ENCODE measurements at places on chromosomes 3 and 15. TPM values are rescaled to one million over a fixed set of nuclear protein-coding genes. Genes with fewer than 3 reads are reported as not detected.

The PLA2G4D gene
- total RNA-seq = 0.17 TPM

GRCh38 chr15:92520914-92521623 lies 127.4 kb downstream of the ST8SIA2 start:
- H3K4me3 ChIP-seq = no peak overlapping the region
- no peaks in the 10 kb centered on the region for H3K36me3 ChIP-seq
- DNase-seq = no peak
- H3K4me1 ChIP-seq = no peaks in the 10 kb centered on the region
- H3K27me3 ChIP-seq = peaks cover 3% of the 10 kb centered on the region
- H3K27ac ChIP-seq = no peak overlapping the region

- DNase-seq = no peak
- H3K27ac ChIP-seq = no peak overlapping the region
- H3K4me3 ChIP-seq = no peak overlapping the region
- H3K27me3 ChIP-seq = no peaks in the 10 kb centered on the region
- no peaks in the 10 kb centered on the region for H3K36me3 ChIP-seq
- H3K4me1 ChIP-seq = peaks cover 2% of the 10 kb centered on the region
These were observed 29.4 kb upstream of the HEG1 start for GRCh38 chr3:125085166-125085565.

The TRH gene
- not detected for total RNA-seq

- no peak overlapping the region for H3K4me3 ChIP-seq
- no peaks in the 10 kb centered on the region for H3K36me3 ChIP-seq
- no peak for DNase-seq
- no peak overlapping the region for H3K27ac ChIP-seq
- no peaks in the 10 kb centered on the region for H3K4me1 ChIP-seq
- peaks cover 7% of the 10 kb centered on the region for H3K27me3 ChIP-seq
These were observed 518.0 kb upstream of the PPP2R3A start for GRCh38 chr3:135447483-135447882.

GRCh38 chr15:66251790-66252684 lies 1.5 kb downstream of the MEGF11 start:
- H3K4me1 ChIP-seq = no peaks in the 10 kb centered on the region
- no peaks in the 10 kb centered on the region for H3K36me3 ChIP-seq
- DNase-seq = peak; percentile 53
- H3K4me3 ChIP-seq = peak overlapping the region; percentile 73

DNA sequence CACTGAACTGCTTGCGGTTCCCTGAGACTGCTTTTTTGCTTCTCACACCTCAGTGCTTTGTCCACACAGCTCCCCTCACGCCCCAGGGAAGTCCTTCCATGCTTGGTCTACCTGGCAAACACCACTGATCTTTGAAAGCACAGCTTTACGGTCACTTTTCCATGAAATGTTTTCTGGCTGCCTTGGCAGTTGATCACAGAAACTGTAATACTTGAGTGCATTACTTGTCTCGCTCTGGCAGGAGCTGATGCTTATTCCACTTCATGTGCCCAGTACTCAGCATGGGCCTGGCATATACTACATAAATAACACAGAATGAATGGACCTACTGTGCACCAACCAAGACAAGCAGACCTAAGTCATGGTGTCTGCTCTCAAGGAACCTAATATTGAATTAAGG lies 121.1 kb downstream of the MEX3B start:
- H3K36me3 ChIP-seq = no peaks in the 10 kb centered on the region
- no peak overlapping the region for H3K27ac ChIP-seq
- DNase-seq = no peak
- H3K4me3 ChIP-seq = no peak overlapping the region

The KATNBL1 gene
- total RNA-seq = 57.6 TPM

GRCh38 chr3:62873761-62874710 lies 1.2 kb downstream of the CADPS start:
- no peaks in the 10 kb centered on the region for H3K36me3 ChIP-seq
- no peak for DNase-seq
- 0 out of 2 replicates have a peak, but pooled peaks cover 4% of the 10 kb centered on the region for H3K4me1 ChIP-seq
- peaks cover 22% of the 10 kb centered on the region for H3K27me3 ChIP-seq
- no peak overlapping the region for H3K4me3 ChIP-seq

The ISL2 gene
- 6.3 TPM for total RNA-seq

The LIPH gene
- 0.35 TPM for total RNA-seq

- no peaks in the 10 kb centered on the region for H3K4me1 ChIP-seq
- no peak for DNase-seq
- no peak overlapping the region for H3K27ac ChIP-seq
- H3K4me3 ChIP-seq = no peak overlapping the region
- no peaks in the 10 kb centered on the region for H3K36me3 ChIP-seq
These were observed 459.6 kb upstream of the WNT5A start for GRCh38 chr3:55946574-55947160.

DNA sequence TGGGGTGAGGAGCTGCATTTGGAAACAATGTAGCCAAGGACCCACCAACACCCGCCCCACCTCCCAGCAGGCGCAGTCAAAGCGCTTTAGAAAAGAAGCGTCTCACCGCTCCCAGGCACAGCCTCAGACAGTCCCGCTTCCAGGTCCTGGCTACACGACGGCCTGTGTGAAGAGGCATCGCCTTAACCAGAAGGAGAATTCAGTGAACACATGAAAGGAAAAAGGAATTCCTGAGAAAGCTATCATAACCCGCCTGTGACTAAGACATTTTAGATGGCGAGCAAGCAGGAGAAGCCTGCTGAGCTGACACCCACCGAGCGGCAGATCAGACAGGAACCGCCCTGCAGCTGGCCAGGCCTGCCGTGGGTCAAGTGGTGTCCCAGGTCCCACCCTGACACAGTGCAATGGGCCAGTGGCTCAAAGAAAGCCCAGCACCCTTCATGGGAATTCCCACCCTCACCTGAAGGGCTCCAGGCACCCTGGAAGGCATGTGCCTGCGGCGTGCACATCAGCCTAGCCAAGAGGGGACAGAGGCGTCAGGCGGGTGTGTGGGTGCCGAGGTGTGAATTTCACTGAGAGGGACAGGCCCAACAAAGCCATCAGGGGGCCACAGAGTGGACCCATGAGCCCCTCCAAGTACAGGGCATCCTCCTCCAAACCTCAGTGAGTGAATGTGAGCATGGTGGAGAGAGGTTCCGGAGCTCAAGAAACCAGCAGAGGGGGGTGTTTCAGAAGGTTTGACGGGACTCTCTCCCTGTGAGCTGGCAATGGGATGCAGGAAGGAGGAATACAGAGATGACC lies 144.8 kb downstream of the NSMCE3 start:
- no peaks in the 10 kb centered on the region for H3K36me3 ChIP-seq
- no peak overlapping the region for H3K27ac ChIP-seq
- DNase-seq = peak; percentile 28
- no peak overlapping the region for H3K4me3 ChIP-seq
- no peaks in the 10 kb centered on the region for H3K4me1 ChIP-seq
- H3K27me3 ChIP-seq = no peaks in the 10 kb centered on the region

DNA sequence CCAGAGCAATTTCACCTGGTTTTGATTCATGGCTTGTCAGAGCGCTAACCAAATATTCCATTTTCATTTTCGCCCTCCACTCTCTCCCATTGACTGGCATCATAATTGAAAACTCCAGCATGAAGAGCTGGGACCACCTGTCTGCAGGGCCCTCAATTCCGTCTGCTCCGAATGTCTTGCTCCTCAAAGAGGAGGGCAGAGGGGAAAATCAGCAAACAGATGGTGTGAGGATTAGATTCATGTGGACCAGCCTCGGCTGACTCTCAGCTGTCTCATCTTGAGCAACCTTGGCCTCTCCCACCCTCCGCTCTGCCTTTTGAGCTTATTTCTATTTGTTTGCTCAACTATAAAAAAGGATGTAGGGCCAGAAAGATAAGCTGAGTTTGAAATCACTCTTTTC lies 512.2 kb upstream of the PPP2R3A start:
- no peak overlapping the region for H3K4me3 ChIP-seq
- peaks cover 28% of the 10 kb centered on the region for H3K27me3 ChIP-seq
- DNase-seq = no peak
- no peak overlapping the region for H3K27ac ChIP-seq

DNA sequence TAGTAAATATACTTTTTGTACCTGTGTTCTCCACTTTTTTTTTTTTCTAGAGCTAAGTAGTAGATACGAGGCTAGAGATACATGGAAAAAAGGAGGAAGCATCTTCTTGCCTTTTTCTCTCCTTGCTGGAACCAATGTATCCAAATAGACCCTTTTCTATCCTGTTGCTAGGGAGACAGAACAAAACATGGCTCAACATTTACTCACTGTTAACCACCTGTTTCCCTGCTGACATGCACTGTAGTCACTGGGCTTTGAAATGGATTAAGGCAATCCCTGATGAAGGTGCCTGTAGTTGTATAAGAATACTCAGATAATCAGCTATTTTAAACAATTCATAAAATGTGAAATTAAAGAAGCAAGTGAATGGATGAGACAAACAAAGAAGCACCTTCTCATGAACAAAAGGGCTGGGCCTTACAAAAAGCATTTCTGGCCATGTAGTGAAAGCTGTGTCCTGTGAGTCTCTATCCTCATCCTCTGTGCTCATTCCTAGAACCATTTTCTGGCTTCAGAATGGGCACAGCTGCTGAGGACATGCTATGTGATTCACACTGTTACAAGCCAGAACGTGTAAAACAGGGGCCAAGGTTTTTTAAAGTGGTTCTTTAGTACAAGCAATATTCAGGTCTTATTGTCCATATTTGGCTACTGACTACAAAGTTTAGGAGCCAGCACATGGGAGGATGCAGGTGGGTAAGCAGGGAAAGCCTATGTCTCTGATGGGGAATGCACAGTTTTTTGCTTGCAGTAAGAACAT lies 100.4 kb upstream of the NDN start:
- H3K4me3 ChIP-seq = no peak overlapping the region
- H3K27ac ChIP-seq = no peak overlapping the region
- no peaks in the 10 kb centered on the region for H3K36me3 ChIP-seq
- H3K27me3 ChIP-seq = no peaks in the 10 kb centered on the region

- 0 out of 2 replicates have a peak, but pooled peaks cover 4% of the 10 kb centered on the region for H3K27me3 ChIP-seq
- no peak overlapping the region for H3K27ac ChIP-seq
- no peak overlapping the region for H3K4me3 ChIP-seq
- H3K36me3 ChIP-seq = no peaks in the 10 kb centered on the region
- no peaks in the 10 kb centered on the region for H3K4me1 ChIP-seq
These were observed 351.2 kb upstream of the ATP10A start for GRCh38 chr15:26214290-26214689.

The WDR93 gene
- 0.22 TPM for total RNA-seq

DNA sequence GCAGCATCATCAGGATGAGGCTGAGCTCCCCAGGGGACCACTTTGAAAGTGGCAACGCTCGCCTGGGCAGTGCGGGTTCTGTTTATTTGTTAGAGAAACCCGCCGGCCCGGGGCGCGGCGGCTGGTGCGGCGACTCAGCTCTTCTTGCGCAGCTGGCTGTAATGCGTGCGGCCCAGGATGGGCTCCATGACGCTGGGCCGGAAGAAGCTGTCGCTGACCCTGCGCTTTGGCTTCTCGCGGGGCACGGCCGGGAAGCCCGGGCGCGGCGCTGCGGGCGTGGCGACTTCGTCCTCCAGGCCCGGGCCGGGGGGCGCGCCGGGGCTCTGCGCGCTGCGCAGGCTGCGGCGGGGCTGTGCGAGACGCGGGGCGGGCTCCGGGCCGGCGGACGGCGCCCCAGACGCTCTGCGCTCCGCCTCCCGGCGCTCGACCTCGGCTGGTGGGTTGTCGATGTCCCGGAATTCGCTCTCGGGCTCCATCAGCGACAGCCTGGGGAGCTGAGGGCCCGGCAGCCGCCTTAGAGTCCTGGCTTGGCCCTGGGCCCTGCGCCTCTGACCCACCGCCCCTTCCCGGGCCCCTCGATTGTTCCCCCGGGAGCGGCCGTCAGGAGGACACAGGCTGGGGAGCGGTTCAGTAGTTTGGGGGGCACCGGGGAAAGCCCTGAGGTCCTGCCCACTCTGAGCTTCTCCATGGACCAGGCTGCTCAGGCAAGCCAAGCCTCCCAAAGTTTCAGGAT lies 10.3 kb upstream of the KIF7 start:
- DNase-seq = peak; percentile 55
- H3K4me1 ChIP-seq = peaks cover 33% of the 10 kb centered on the region
- H3K27me3 ChIP-seq = no peaks in the 10 kb centered on the region
- no peak overlapping the region for H3K27ac ChIP-seq

DNA sequence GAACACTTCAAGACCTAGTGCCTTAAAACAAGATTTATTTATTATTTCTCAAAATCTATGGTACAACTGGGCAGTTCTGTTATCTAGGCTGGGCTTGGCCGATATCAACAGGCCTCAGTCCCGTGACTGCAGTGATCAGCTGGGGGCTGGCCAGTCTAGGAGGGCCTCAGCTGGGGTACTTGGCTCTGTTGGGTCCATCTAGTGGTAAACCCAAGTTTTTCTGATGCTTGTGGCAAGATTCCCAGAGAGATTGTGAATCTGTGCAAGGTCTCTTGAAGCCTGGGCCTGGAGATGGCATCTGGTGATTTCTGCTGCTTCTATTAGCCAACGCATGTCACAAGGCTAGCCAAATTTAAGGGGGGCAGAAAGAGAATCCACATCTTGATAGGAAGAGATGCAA lies 482.4 kb upstream of the SGO1 start:
- H3K36me3 ChIP-seq = no peaks in the 10 kb centered on the region
- H3K27ac ChIP-seq = no peak overlapping the region
- DNase-seq = peak; percentile 19
- H3K4me3 ChIP-seq = no peak overlapping the region

The TRIM71 gene
- 0.17 TPM for total RNA-seq

The ZDHHC23 gene
- 7.1 TPM for total RNA-seq

DNA sequence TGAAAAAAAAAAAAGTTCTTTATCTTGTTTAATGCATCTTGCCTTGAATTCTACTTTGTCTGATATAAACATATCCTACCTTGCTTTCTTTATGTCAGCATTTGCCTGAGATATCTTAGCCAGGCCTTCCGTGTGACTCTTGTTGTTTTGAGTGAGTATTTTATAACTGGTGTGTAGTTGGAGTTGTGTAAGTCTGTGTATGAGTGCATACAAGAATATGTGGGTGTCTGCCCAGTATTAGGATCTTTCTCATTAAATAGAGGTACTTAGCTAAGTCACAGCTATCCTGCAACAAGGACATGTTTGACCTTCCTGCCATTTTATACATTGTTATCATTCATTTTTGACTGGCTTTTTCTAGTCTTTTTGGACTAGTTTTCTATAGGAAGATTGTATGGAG lies 22.5 kb upstream of the TSPAN3 start:
- H3K36me3 ChIP-seq = no peaks in the 10 kb centered on the region
- H3K4me1 ChIP-seq = no peaks in the 10 kb centered on the region
- H3K4me3 ChIP-seq = no peak overlapping the region
- DNase-seq = no peak
- no peak overlapping the region for H3K27ac ChIP-seq
- no peaks in the 10 kb centered on the region for H3K27me3 ChIP-seq

- H3K4me3 ChIP-seq = no peak overlapping the region
- H3K4me1 ChIP-seq = peaks cover 61% of the 10 kb centered on the region
- no peaks in the 10 kb centered on the region for H3K27me3 ChIP-seq
- DNase-seq = peak; percentile 63
- no peaks in the 10 kb centered on the region for H3K36me3 ChIP-seq
These were observed 100.6 kb downstream of the SUCNR1 start for GRCh38 chr3:151974067-151974466.

GRCh38 chr15:69713726-69714559 lies 261.3 kb downstream of the RPLP1 start:
- no peak overlapping the region for H3K27ac ChIP-seq
- H3K36me3 ChIP-seq = no peaks in the 10 kb centered on the region
- peaks cover 25% of the 10 kb centered on the region for H3K4me1 ChIP-seq
- H3K4me3 ChIP-seq = no peak overlapping the region

The SLC15A2 gene
- total RNA-seq = 0.91 TPM

The PBRM1 gene
- 67.8 TPM for total RNA-seq
